ENCODE measurements at places on chromosomes 7 and 10.

- DNase-seq, result no peak
Measured at GRCh38 chr7:155460926-155461613, 3.1 kb downstream of the EN2 start.

- DNase-seq, result no peak
Measured at GRCh38 chr10:44183667-44184632, 200.9 kb downstream of the CXCL12 start.

- no peak for DNase-seq
Measured at GRCh38 chr10:125866421-125867029, 14.6 kb downstream of the DHX32 start.

GRCh38 chr10:131683281-131683861, 217.4 kb upstream of the PPP2R2D start:
- DNase-seq, result no peak

- DNase-seq, result no peak
Measured at GRCh38 chr10:129771991-129772431, 192.1 kb downstream of the EBF3 start.

GRCh38 chr10:127918572-127918971, 11.7 kb downstream of the PTPRE start:
- no peak for DNase-seq

DNA sequence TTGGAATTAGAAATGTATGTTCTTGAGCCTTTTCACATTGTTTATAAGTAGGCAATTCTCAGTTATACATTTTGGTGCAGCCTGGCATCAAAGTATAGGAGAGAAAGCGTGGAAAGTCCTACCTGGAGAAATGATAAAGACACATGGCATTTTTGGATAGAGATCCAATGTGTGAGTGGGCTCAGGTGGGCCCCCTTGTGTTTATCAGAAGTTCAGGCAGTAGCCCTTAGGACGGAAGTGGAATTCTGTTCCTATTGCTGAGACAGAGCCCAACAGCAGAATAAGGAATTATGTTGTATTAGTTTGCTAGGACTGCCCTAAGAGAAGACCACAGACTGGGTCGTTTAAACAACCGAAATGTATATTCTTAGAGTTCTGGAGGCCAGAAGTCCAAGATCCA, 85.2 kb upstream of the AMPH start:
- DNase-seq, result no peak

GRCh38 chr10:105280895-105281294, 639.8 kb downstream of the SORCS3 start:
- no peak for DNase-seq

- DNase-seq, result no peak
Measured at GRCh38 chr7:50679218-50680007, 103.3 kb downstream of the GRB10 start.

DNA sequence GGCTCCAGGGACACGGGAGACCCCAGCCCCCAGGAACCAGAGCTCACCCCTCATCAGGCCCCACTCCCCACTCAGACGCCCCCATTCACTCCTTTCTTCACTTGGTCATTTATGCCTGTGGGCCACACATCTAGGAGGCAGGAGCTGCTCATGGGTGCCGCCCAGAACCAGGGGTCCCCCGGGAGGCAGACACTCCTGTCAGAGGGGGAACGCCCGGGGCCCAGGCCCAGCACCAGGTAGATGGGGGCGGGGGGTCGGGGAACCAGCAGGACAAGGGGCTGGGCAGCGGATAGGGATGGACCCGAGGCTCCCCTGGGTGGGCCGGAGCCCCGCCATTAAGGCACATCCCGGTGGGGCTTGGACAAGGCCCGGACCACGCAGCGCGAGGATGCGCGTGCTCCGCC, 11.8 kb downstream of the CALY start:
- DNase-seq, result no peak

GRCh38 chr7:145293228-145293701, 457.4 kb upstream of the TPK1 start:
- DNase-seq, result no peak

GRCh38 chr7:138575897-138576428, 115.9 kb downstream of the TRIM24 start:
- no peak for DNase-seq

DNA sequence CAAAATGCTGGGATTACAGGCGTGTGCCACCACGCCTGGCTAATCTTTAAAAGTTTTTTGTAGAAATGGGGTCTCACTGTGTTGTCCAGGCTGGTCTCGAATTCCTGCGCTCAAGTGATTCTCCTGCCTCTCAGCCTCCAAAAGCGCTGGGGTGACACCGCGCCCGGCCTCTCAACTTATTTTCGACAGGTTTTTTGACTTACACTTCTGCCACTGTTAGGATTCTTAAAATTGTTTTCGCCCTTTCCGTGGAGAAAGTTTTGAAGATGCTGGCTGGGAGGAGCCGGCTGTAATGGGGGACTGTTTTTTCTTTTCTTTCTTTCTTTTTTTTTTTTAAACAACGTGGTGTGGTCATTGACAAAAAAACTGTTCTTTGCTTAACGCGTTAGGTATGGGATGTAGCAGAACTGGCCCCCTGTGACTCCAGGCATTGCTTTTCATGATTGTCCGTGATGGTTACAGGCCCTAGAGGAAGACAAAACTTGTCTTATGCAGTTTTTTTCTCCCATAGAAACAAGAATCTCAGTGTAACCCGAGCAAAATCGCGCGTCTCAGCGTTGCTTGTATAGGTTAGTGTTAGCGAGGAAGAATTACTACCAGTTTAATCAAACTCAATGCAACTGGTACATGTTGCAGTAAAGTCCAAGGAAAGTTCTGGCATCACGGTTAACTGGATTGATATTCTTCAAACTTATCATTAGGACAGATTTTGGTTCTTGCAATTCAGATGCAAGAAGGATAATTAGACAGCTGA, 72.2 kb downstream of the DAGLB start:
- DNase-seq, result no peak

DNA sequence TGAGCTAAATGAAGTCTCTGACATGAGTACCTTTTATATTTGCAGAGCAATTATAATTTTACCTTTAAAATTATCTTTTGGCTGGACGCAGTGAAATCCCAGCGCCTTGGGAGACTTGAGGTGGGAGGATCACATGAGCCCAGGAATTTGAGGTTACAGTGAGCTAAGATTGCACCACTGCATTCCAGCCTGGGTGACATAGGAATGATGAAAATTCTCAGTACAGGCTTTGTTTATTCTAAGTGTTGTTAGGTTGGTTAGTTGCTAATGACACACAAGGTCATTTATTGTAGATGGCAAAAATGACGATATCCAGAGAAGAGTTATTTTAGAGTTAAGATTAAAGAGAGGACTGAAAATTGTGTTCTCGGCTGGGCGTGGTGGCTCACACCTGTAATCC, 87.6 kb downstream of the XRCC2 start:
- no peak for DNase-seq

DNA sequence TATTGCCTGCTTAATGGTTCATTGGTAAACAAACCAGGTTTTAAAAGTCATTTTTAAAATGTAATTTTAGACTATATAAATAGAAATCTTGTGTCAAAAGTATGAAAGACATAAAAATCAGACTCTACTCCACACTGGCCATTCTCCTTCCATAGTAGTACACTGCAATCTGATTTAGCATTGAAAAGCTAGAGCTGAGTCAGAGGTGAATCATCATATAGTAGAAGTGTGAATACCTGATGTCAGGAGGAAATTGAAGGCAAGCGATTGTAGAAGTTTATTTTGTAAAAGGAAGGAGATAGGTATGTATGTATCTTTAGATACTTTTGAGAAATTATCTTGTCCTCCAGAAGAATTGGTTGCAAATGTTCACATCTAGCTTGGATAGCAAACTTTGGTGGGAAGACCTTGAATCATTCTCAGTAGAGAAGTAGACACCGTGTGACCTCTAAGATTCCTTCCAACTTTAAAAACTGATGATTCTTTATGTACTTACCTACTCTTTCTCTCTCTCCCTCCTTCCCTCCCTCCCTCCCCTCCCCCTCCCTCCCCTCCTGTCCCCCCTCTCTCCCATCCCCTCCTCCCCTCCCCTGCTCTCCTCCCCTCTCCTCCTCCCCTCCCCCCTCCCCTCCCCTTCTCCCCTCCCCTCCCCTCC, 88.1 kb downstream of the BTAF1 start:
- no peak for DNase-seq

GRCh38 chr7:123711832-123712293, 36.9 kb downstream of the WASL start:
- no peak for DNase-seq

DNA sequence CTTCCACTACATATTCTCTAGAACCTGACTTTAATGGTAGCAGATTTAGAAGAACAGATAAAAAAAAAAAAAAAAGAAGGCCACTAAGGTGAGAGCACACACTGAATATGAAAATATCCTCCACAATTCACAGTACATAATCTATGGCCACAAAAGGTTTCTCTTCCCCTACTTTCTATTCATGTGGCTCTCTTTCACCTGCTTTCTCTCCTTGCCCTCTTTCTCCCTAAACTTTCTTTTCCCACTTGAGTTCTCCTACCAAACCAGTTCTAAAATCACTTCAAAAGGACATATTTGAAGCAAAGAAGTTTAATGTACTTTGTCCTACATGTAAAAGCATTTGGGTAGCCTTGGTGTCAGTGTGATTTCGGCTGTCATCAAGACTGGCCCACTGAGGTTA, 18.5 kb upstream of the DLX6 start:
- DNase-seq, result no peak
